ENCODE measurements at places on chromosomes 16 and 17.
A peak's percentile ranks its signal among the peaks of the same experiment; 100 is the strongest.

DNA sequence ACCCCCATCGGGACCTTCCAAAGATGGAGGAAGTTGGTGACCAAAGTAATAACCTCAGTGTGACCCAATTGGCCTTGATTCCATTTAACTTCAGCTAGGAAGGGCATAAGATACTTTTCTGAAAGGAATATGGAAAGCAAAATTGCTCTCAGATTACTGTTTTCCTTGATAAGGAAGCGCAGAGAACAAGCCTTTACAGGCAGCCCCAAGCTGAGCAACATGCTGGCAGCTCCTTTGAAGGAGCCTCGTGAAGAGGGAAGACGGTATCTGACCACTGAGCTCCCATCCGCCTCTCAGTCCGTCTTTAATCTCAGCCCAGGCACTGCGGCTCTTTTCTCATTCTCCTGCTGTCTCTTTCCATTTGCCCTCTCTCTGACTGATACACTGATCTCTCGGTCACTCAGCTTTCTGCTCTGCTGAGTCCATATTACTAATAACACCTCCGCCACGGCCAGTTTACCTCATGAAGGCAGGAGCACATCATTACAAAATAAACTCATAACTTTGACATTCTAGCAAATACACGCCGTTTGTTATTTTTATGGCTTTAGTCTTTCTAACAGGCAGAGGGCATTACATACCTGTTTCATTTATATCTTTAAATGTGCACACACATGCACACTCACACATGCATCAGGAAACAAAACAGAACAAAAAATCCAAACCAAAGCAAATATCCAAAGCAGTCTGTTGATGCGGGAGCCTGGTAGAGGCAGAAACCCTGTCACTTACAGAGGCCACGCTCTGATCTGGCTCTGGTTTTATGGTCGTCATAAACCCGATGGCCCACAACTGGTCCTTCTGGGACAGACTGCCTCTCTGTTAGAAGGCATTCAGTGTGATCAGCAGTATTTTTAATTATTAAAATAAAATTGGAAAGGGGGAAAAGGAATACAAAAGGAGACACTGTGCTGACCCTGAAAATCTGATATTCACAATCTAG, 183.2 kb downstream of the AATF start:
- no peak for DNase-seq

DNA sequence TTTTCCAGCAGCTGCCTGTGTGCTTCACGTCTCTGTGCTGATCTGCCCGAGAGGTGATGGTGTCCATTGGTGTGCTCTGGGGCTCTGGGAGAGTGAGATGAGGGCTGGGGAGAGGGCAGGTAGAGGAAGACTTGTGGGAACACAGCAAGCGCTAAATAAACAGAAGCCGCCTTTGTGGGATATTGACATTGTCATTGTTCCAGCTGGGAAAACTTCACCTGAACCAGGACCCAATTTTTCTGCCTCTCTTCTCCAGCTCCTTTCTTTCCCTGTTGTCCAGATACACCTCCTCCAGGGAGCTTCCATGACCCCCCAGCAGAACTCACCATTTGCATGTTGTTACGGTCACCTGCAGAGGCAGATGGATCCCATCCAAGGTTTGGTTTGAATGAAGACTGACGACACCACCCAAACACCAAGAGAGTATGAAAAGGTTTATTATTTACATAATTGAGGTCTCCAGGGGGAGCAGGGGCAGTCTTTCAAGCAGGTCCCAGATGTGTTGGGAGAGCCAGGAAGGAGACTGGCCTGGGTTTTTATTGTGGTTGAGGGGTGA, 3.6 kb upstream of the ITGA3 start:
- peak; percentile 22 for DNase-seq

DNA sequence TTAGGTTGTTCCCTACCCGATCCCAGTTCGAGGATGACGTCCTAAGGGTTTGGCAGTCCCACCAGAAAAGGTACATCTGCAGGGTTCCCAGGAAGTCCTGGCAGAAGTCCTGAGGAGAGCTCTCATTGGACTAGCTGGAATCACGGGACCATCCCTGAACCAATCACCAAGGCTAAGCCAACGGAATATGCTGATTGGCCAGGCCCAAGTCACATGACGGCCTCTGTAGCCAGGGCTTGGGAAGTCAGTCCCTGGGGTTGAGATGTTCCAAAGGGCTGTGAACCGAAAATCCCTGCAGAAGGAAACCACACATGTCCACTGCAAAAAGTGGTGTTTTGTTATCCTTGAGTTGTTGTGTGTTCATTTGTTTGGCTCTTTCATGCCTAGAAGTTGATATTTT, 68.2 kb upstream of the ZNF423 start:
- no peak for DNase-seq

- DNase-seq: no peak
Measured at GRCh38 chr16:56306690-56307533, 115.6 kb downstream of the GNAO1 start.

GRCh38 chr17:72315122-72315913, 194.5 kb downstream of the SOX9 start:
- DNase-seq: no peak
